ENCODE measurements at places on chromosomes 16 and 17.

DNA sequence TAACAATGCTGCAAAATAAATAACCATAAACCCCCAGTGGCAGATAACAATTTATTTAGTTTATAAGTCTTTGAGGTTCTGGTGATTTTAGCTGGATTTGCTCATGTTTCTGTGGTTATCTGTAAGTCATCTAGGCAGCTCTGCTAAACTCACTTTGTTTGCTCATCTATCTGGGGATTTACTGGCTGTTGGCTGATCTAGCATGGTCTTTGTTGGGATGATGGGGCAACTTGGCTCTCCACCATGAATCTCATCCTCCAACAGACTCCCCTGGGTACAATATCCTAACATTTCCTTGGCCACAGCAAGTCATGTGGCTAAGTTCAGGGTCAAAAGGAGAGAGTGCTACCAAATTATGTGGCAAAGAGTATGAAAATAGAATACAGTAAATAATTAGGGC lies 359.3 kb downstream of the CA10 start:
- DNase-seq: no peak

DNA sequence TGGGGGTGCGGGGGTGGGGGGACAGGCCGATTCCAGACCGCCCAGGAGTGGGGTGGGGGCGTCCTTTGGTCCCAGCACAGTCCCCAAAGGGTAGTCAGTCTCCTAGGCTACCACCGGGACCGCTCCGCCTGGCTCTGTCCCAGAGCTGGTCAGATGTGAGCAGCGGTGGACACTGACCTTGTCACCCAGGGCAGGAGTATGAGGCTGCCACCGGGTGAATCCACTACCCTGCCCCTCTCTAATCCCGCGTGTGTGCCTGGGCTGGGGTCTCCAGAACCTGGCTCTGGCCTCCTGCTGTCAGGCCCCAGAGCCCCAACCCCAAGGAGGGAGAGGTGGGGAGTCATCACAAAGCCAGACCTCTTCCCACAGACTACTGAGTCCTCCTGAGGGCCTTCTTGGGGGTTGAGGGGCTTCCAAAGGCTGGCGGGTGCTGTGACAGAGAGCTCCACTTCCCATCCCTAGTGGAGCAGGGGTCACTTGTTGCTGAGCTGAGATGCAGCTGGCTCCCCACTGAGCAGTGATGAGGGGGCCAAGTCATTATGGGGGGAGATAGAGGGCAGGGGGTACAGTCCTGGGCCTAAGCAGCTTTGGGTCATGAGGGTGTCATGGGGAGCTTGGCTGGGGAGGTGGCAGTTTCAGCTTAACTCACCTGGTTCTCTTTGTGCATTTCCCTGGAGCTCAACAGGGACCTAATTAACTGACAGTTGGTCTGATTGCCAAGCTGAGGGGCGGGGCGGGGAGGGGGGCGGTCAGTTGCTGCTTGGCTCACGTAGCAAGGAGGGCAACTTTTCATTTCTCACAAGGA lies 1.2 kb downstream of the PPP1R1B start:
- no peak for DNase-seq

DNA sequence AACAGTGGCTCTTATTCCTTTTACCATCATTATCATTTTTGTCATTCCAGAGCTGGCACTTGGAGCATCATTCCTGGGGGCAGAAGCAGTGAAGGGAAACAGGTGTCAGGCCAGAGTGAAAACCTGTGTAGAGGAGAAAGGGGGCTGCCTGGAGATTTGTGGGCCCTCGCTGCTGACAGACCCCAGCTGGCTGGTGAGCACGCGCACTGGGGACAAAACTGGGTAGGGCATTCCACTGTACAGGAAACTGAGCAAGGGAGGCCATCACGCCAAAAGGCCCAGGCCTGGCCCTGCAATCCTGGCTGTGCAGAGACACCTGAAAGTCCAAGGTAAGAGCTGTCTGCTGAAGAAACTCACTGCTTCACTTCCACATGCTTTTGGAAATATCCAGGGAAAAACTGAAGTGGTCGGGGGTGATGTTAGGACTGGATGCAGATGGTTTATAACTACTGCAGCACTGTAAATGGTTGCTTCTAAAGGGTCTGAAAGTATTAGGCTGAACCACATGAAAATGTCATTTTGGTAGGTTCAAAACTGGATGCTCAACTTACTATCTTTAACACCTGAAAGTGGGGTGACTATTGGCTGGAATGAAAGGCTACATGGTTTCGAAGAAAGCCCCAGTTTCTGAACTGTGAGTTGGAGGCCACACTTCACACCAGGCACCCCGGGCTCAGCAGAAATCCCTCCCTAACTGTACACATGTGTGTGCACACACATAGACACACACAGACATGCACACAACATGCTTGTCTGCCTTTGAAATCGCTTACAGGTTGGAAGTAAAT lies 225.0 kb downstream of the C16orf78 start:
- DNase-seq: no peak

GRCh38 chr17:43702637-43703036 lies 40.9 kb upstream of the MEOX1 start:
- DNase-seq: no peak

- DNase-seq: no peak
These were observed 282.9 kb upstream of the IRX5 start for GRCh38 chr16:54647725-54648221.

DNA sequence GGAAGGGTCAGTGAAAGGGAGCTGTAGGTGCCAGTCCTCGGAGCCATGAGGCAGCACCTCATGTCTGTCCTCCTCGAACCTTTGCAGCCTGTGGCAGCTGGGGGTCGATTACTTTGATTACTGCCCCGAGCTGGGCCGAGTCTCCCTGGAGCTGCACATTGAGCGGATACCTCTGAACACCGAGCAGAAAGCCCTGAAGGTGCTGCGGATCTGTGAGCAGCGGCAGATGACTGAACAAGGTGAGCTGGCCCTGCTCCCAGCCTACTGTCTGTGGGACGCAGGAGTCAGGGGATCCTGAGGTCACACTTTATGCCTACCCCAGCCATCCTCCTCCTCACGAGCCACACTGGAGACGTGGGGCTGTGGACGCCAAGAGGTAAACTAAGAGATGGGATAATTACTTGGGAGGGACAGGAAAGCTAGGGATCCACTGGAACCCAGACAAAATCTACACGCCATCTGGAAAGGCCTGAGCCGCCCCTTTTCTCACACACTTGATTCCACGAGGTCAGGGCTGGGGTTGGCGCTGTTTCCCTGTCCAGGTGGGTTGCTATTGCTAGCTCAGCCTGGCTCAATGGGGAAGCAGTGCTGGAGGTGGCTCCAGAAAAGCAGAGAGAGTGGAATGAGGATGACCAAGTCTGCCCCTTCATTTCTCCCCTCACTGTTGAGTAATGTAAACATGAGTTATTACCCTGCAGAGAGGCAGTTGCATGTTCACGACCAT lies 26.4 kb downstream of the NUP85 start:
- DNase-seq: no peak

DNA sequence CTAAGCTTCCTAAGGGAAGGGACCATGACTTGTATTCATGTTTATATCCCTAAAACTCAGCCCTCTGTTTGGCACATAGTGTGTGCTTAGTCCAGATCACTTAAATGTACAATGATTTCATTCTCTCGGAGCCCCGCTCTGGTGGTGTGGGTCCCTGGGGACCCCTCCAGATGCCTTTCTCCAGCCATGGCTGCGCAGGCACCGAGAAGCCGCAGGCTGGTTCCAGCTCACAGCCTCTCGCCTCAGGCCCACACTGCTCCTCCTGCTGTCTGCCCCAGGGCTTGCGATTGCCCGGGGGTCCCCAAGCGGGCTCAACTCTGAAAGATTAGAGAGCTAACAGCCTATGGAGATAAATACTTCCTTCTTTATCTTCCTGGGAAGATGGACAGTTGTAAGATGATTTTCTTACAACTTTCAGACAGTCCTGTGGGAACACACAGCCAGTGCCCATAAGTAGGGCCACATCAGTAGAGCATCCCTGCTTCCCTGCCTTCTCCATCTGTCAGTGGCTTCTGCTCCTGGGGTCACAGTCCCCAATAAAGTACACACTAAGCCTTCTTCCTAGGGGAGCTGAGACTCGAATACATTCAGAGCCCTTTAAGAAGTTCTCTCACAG lies 66.2 kb downstream of the CENPV start:
- no peak for DNase-seq

GRCh38 chr16:23920899-23921298 lies 85.1 kb downstream of the PRKCB start:
- no peak for DNase-seq

DNA sequence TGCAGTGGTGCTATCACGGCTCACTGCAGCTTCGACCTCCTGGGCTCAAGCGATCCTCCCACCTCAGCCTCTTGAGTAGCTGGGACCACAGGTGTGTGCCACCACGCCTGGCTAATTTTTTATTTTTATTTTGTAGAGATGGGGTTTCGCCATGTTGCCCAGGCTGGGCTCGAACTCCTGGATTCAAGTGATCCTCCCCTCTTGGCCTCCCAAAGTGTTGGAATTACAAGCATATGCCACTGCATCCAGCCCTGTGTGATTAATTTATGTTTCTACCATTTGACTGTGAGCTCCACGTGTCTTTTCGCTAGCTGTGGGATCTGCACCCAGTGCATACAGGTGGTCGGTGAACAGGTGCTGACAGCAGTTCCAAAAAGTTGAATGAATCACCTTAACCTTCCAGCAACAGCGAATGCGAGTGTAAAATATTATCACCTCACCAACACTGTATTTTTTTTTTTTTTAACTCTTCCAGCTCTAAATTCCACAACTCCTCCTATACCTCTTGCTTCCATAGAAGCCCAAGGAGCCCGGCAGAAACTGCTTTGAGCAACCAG lies 484 bp upstream of the NUDT7 start:
- no peak for DNase-seq

- no peak for DNase-seq
These were observed 2.5 kb upstream of the ABCC12 start for GRCh38 chr16:48158296-48158695.

DNA sequence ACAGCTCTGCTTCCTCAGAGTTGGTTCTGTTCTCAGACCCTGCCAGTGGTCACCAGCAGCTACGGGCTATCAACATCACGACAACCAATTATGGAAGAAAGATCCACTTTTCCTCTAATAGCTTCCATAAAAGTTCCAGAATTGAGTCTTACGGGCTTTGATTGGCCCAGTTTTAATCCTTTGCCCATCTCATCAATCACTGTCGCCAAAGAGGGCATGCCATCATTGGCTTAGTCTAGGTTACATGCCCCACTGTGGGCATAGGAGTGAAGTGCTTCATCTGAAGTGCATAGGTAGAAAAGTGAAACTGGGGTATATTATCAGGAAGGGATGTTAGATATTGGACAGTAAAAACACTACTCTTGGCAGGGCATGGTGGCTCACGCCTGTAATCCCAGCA lies 76.6 kb upstream of the DHX40 start:
- DNase-seq: no peak

DNA sequence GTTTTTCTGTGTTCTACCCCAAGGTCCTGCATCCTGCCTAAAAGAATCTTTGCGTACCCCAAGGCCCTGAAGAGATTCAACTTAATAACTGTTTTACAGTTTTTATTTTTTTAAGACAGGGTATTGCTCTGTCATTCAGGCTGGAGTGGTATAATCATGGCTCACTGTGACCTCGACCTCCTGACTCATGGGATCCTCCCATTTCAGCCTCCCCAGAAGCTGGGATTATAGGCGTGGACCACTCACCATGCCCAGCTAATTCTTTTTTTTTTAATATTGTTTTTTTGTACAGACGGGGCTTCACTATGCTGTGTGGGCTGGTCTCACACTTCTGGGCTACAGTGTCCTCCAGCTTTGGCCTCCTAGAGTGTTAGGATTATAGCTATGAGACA lies 9.3 kb upstream of the FAAP100 start:
- no peak for DNase-seq

DNA sequence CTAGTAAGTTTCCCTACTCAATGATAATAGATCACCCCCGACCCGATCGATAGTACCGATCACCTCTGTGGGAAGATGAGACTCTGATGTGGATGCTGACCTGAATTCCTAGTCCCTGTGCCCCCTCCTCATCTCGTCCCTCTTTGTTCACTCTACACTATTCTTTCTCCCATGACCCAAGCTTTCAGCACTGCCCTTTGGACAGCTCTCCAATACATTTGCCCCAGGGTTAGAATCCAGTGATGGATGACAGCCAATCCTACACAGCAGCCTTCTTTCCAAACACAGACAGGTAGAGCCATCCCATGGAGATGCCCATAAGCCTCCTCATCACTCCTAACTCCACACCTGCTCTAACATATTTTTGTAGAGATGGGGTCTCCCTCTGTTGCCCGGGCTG lies 141.1 kb downstream of the GSG1L start:
- DNase-seq: no peak

- no peak for DNase-seq
These were observed 21.9 kb upstream of the PHAF1 start for GRCh38 chr16:67087803-67088202.

DNA sequence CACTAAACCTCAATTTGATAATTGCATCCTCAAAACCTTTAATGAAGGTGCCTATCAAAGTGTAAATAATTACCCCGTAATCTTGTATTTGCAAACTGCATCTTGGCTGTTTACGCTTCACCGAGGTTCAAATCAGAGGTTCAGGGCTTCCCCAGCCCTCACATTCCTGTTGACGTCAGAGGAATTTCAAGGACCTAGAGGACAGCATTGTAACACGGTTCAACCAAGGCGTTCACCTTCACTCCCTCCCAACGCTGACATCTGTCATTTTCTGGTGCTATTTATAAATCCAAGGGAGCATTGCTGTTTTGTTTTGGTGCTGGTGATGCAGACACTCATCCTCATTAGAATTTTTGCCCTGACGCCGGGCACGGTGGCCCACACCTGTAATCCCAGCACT lies 691.6 kb upstream of the RBFOX1 start:
- DNase-seq: no peak

GRCh38 chr17:17535957-17536356 lies 39.8 kb upstream of the RASD1 start:
- DNase-seq: no peak

GRCh38 chr17:1228781-1229348 lies 41.4 kb upstream of the BHLHA9 start:
- DNase-seq: no peak

GRCh38 chr17:68318103-68318991 lies 27.1 kb downstream of the ARSG start:
- no peak for DNase-seq

DNA sequence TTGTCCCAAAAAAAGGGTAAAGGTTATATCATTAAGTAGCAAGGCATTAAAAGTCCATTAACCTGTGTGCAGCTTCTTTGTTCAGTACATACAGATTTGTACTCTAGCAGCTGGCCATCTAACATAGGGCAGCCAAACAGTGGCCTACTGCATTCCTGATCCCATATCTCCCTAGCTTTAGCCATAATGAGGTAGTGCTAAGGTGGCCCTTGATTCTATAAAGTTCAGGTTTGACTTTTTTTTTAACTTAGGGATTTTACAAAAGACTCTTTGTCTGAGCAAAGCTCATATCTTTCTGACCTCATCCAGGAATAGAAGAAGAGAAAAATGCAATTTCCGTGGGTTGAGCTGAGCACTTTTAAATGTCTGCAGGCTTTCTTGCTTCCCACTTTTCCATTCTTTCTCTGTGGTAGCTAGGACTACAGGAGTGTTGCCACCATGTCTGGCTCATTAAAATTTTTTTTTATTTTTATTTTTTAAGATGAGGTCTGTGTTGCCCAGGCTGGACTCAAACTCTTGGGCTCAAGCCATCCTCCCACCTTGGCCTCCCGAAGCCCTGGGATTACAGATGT lies 19.5 kb upstream of the CDC6 start:
- DNase-seq: no peak

GRCh38 chr17:78844301-78845005 lies 3.8 kb upstream of the USP36 start:
- no peak for DNase-seq

GRCh38 chr16:10817963-10818941 lies at the start of gene TVP23A:
TSS of gene TVP23A (minus strand) at chr16:10818794. CDS start at chr16:10818493, 301 bp downstream.
- no peak for DNase-seq

- no peak for DNase-seq
These were observed 36.8 kb downstream of the GDPD1 start for GRCh38 chr17:59257101-59257500.

- DNase-seq: no peak
These were observed 27.2 kb downstream of the LLGL2 start for GRCh38 chr17:75552425-75553294.
